ENCODE measurements at places on chromosomes 5 and 9. TPM values are rescaled to one million over a fixed set of nuclear protein-coding genes. Genes with fewer than 3 reads are reported as not detected.

The MAST4 gene
- 11.1 TPM for total RNA-seq

The TMEM252 gene
- not detected for total RNA-seq

The BASP1 gene
- 181 TPM for total RNA-seq

The SCGB3A2 gene
- not detected for total RNA-seq

The FREM1 gene
- total RNA-seq = 1.7 TPM

The ENTPD2 gene
- total RNA-seq = not detected

The TSSK1B gene
- total RNA-seq = 0.10 TPM

DNA sequence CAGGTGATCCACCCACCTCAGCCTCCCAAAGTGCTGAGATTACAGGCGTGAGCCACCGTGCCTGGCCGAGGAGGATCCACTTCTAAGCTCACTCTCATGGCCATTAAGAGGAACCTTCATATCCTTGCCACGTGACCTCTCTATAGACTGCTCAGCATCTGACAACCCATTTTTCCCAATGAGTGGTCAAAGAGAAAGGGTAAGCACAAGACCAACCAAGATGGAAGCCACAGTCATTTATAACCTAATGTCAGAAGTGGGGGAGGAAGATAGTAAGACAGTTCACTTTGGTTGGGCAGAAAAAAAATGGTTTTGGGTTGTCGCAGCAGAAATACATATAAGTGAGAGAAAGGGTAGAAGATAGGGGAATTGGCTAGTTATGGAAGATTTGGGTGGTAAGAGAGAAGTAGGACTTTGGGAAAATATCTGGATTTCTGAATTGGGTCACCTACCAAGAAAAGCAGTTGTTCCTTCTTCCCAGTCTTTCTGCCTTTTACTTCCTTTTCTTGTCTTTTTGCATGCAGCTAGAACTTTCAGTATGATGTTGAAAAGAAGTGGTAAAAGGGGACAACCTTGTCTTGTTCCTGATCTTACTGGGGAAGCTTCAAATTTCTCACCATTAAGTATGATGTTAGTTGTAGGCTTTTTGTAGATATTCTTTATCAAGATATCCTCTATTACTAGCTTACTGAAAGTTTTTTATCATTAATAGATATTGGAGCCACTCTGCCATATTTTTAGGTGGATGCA lies 15.6 kb downstream of the SNX2 start:
- DNase-seq = no peak

GRCh38 chr5:139470821-139471300 lies at the start of gene SMIM33:
SMIM33 (plus strand) TSS chr5:139471004; CDS start chr5:139471122, 118 bp downstream.
- no peak for DNase-seq

GRCh38 chr5:44942524-44943001 lies 133.8 kb downstream of the MRPS30 start:
- DNase-seq = no peak

- DNase-seq = no peak
These were observed 5.1 kb downstream of the IGFBPL1 start for GRCh38 chr9:38419181-38419580.

- DNase-seq = no peak
These were observed 54.5 kb downstream of the ELOVL7 start for GRCh38 chr5:60789551-60789950.

DNA sequence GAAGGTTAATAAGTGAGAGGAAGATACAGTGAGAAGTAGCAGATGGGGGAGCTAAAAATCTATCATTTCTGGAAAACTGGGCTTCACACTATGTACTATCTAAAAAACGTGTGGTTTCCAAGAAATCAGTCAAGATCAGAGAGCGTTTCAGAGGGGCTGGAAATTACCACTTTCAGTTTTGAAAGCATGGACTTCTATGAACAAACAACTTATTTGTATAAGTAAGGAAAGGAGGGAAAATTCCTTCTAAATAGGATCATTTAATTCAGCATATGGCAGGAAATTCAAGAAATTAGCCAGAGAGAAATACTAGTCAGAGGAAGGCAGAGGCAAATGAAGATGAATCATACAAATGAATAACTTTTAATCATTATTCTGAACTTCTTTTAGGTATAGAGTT lies 11.3 kb downstream of the TNC start:
- no peak for DNase-seq

DNA sequence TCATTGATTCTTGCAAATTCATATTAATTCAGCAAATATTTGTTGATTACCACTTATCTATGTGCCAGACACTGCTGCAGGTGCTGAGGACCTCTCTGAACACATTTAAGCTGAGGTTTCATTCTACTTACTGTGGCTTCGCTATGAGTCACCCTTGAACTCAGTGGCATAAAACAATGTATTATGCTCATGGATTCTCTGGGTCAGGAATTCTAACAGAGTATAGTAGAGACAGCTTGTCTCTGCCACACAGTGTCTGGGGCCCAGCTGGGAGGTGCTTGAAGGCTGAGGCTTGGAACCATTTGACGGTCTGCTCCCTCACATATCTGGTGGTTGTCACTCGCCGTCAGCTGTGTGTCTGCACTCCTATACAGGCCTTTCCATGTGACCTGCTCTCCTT lies 124.3 kb upstream of the NR3C1 start:
- DNase-seq = no peak

GRCh38 chr9:34653151-34654072 lies 1.4 kb downstream of the IL11RA start:
- no peak for DNase-seq

DNA sequence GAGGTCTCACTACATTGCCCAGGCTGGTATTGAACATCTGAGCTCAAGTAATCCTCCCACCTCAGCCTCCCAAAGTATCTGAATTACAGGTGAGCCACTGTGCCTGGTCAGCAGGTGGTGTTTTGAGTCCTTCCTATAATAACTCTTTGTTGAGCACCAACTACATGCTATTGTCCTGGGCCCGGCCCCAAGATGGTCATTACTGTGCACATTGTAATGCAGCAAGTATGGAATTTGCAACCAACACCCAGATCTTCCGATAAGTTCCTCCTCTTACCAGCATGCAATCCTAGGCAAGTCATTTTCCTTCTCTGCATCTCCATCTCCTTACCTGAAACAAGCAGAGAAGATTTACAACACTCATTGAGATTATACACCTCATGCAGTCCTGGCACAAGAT lies 510.3 kb upstream of the KLF4 start:
- DNase-seq = no peak

DNA sequence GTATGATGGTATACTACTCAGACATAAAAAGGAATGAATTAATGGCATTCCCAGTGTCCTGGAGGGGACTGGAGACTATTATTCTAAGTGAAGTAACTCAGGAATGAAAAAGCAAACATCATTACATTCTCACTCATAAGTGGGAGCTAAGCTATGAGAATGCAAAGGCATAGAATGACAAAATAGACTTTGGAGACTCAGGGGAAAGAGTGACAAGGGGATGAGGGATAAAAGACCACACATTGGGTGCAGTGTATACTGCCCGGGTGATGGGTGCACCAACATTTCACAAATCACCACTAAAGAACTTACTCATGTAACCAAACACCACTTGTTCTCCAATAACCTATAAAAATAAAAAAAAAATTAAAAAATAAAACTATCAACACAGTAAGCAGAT lies 587.3 kb upstream of the RGMB start:
- no peak for DNase-seq

DNA sequence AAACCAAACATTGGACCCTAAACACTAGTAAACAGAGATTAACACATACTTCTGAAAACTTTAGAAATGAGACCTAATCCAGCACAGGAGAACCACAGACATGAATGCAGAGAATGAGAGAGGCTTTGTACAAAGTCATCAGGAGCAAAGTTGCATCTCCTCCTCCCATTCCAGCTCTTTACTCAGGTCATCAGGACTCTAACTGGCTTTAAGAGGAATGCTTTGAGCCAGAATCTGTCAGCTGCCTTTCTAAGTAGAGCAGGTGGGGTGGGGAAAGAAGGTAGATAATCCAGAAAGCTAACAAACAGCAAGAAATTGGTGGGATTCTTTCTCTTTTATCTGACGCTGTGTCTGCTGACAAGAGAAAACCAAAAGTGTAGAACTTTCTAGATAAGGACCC lies 582.7 kb upstream of the DMAC1 start:
- no peak for DNase-seq

Measured in chondrocyte (in vitro differentiated cells).